ENCODE measurements at places on chromosomes 7 and 10.

- DNase-seq: no peak
Observed at GRCh38 chr7:102413091-102413490, 16.9 kb downstream of the PRKRIP1 start.

- DNase-seq: no peak
Observed at GRCh38 chr10:48762064-48763042, 77.7 kb downstream of the WDFY4 start.

- DNase-seq: no peak
Observed at GRCh38 chr7:67753891-67754290, 757.3 kb downstream of the TYW1 start.

- DNase-seq: no peak
Observed at GRCh38 chr10:110336111-110336721, 31.5 kb upstream of the SMNDC1 start.

- no peak for DNase-seq
Observed at GRCh38 chr7:128347647-128348097, 4.0 kb upstream of the RBM28 start.

- no peak for DNase-seq
Observed at GRCh38 chr10:23742368-23742767, 303.5 kb downstream of the OTUD1 start.

DNA sequence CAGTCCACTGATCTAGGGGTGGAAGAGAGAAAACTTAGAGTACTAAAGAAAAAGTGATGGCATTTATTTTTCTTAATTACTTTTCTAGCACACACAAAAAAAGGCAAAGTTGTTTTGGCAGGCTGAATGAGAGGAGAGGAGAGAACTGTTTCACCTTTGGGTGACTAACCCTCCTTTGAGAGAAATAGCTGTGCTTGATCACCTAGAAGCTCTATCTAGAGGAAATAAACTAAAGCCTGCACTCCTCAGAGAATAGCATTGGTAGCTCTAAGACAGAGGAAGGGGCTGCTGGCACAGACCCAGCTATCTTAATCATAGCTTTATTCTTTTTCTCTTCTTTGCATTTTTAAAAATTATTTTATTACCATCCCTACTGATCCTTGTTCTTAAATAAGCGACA, 6.3 kb downstream of the TMEM243 start:
- DNase-seq: no peak

GRCh38 chr7:24958399-24958798, 21.6 kb downstream of the OSBPL3 start:
- no peak for DNase-seq

DNA sequence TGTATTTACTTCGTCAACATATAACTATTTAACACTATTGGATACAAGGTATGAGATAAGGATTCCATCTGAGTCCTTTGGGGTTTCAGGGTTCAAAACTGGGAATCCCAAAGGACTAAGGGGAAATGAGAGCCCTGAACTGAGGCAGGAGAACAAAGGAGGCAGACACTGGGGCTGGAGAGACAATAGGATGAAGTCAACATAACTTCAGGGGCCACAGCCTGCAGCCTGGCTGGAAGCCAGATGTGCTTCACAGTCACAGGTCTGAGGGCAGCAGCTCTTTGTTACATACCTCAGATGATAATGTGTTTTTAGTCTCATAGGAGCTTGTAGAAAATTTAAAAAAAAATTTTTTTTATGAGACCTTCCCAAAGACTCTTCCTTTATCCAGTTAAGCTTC, 73.3 kb downstream of the NRF1 start:
- no peak for DNase-seq

- DNase-seq: no peak
Observed at GRCh38 chr7:2851497-2851896, 7.4 kb upstream of the GNA12 start.

DNA sequence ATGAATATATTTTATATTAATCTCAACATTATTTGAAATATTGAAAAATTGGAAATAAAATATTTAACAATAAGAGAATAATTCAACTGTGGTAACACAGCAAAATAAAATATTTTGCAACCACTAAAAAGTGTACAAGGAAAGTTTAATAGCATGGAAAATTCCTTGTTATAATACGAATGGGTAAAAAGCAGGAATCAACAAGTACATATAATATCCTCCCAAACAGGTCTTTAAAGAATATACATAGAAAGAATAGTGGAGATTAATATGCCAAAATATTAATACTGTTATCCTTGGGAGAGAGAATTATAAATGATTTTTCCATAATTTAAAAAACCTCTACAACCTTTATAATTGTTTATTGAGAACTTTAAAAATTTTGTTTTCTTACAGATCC, 1.0 kb downstream of the DNAJC12 start:
- DNase-seq: no peak

DNA sequence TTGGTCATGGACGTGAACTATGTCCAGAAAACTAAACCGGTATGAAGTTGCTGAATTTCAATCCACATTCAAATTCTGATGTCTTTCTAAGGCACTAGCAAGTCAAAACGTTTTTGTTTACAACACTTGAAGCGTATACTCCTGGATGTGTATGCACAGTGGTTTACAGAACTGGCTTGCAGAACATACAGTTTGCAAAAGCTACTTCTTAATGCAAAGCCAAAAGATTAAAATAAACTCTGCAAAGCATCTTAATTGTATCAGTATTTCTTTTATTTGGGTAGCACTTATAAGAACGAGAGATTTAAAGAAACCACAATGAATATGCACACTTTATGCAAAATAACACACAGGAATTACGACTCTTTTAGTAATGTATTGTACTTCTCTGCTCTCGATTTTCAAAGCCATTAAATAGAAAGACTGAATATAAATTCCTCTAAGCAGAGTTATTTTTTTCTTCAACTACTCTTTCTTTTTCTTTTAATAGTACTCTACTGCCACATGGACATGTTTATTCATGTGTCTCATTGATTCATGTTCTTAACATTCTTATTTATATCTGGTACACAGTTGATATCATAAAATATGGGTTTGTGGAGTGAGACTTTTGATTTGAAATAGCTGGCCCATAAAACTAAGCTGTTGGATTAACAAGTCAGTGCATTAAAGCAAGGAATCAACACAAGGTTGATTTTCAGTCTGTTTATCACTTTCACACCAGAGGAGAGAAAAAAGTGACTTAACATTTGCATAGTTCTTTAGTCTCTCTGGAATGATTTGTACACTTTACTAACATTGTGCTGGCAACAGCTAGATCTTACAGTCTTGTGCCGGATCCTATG, 189.4 kb upstream of the STEAP4 start:
- no peak for DNase-seq

- DNase-seq: peak; percentile 73
Observed at GRCh38 chr7:135512135-135512887, 2.4 kb upstream of the CNOT4 start.

GRCh38 chr7:42478717-42479116, 241.7 kb upstream of the GLI3 start:
- DNase-seq: no peak

DNA sequence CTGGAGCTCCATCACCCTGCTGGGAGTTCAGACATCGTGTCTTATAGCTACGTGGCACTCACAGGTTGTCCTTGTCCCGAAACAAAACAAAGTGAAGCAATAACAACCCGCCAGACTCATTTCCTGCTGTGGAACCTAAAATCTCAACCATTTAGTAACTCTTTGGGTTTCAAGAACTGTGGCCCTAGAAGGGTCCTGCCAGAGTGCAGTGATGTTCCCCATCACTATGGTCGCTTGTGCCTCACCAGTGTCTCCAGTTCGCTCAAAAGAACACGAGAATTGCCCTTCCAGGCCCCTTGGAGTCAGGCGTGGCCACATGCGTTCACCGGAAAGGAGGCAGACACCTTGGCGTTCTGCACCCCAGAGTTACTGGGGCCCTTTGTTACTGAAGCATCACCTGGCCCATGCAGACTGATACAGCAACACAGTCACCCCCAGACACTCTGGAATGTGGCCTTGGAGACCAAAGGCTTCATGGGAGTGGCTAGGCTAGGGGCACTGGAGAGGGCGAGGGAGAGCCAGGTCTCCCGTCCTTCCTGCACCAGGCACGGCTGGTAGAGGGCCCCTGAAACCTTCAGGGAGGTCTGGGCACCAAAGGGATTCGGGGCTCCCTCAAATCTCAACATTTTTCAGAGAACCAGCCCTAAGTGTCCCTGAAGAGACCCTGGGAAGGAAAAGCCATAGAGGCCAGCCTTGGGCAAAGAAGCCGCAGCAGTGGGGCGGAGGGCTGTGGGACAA, 908 bp downstream of the CRYGN start:
- DNase-seq: no peak

DNA sequence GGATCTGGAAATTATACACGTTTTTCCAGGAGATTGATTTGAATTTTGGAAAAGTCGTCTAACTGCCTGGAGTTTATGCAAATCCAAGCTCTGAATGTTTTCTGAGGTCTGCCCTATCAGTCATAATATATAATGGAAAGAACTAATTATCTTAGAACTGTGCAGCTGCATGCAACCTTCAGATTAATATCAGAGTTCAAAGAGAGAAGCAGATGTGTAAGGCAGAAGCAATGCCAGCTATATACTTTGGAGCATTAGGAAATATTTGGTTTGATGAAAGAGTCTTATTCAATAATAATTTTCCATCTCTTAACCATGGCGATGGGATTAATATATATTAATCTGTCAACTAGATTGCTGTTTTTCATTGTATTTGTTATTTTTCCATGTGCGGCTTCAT, 500.9 kb downstream of the NEBL start:
- DNase-seq: no peak

DNA sequence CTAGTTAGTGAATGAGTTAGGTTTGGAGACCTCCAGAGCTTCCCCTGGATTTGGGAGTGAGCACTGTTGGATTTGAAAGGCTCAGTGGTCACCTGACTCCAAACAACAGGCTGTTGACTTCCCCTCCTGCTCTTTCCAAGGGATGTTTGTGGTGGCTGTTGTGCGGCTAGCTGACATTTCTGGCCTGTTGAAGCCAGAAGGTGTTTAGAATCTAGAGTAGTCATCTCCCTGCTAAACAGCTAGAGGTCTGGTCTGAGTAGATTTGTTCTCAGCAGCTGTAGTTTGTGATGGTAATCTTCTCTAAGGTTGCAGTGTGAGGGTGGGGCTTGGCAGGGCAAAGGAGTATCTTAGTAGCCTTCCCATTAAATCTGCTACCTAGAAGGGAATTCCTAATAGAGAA, 30.1 kb downstream of the BPGM start:
- no peak for DNase-seq

GRCh38 chr10:23362879-23363792, 18.5 kb upstream of the C10orf67 start:
- DNase-seq: peak; percentile 11

- no peak for DNase-seq
Observed at GRCh38 chr7:69691734-69692133, 93.5 kb downstream of the AUTS2 start.

DNA sequence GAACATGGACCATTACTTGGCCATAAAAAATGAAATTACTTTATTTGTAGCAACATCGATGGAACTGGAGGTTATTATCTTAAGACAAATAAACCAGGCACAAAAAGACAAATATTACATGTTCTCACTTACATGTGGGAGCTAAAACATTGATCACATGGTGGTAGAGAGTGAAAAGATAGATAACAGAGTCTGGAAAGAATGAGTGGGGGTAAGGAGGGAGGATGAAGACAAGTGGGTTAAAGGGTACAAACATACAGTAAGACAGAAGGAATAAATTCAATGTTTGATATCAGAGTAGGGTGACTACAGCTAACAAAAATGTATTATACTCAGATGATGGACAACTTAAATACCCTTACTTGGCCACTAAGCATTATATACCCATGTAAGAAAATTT, 100.0 kb upstream of the WNT16 start:
- DNase-seq: no peak

DNA sequence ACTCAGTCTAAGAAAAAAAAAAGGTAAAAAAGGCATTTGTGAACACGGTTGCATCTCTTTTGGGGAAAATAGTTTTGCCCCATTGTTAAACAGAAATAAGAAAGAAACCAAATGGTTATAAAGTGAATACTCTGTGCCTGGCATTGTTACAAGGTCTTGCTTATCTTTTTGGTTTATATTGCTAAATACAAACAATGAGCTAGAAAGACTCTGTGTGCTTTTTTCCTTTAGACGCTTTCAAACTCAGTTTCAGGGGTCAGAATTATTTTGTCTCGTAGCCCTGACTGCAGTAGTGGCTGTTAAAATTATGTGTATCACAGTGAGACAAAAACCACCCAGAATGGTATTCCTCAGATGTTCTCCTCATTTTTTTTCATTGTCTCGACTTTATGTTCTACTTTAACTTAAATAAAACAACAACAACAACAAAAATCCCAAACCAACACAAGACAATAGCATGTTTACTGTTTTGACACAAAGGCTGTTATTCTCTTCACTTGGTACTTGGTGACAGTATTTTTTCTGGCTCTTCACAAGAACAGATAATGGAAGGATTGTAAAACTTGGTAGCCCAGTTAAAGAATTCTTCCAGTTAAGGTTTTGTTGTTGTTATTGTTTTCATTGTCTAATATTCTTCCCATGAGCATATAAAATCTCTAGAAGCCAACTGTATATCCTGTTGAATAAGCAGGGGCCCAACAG, 190.1 kb downstream of the PLXDC2 start:
- DNase-seq: no peak

GRCh38 chr7:13031468-13031867, 344.0 kb downstream of the ARL4A start:
- DNase-seq: no peak

GRCh38 chr10:126350216-126350992, 37.9 kb downstream of the ADAM12 start:
- no peak for DNase-seq

DNA sequence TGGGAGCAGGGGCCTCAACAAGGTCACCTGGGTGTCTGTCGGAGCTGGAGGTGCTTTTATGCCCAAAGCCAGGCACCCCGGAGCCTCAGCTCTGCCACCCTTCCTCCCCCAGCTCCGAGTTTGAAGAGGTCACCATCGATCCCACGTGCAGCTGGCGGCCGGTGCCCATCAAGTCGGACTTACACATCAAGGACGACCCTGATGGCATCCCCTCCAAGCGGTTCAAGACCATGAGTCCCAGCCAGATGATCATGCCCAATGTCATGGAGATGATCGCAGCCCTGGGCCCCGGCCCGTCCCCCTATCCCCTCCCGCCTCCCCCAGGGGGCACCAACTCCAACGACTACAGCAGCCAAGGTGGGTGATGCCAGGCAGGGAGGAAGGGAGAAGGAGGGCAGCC, 41.3 kb upstream of the PPIF start:
- no peak for DNase-seq

- no peak for DNase-seq
Observed at GRCh38 chr10:106467506-106467905, 697.0 kb downstream of the SORCS1 start.

DNA sequence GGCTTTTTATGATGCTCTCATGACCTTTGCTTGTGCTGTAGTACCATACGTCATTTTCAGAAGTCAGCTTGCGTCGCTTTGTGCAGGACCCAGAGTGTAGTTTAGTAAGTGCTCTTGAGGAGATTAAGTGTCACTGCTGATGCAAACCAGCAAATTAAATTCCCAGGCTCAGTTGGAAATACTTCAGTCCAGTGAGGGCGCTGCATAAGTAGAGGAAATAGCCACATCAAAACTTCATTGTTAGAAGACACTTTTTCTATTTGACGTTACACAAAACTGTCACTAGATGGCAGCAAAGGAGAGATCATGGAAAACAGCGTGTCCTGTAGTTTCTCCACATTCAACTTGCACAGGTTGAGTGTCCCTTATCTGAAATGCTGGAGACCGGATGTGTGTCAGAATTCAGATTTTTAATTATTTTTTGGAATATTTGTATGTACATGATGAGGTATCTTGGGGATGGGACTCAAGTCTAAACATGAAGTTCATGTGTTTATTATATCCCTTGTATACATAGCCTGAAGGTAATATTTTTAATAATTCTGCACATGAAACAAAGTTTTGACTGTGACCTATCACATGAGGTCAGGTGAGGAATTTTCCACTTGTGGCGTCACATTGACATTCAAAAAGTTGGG, 7.9 kb downstream of the ZNF22 start:
- peak; percentile 87 for DNase-seq

Data from Jurkat, Clone E6-1 (cell line).